Stimulated activated CD4-positive, alpha-beta T cell treated with anti-CD3 and anti-CD28 coated beads, TNF-alpha, amount 100 ng/mL, for 48 hours (primary cell): ENCODE measurements at places on chromosomes 1 and 21.

- no peak for DNase-seq
Measured at GRCh38 chr1:66397192-66397591, 136.8 kb upstream of the SGIP1 start.

- no peak for DNase-seq
Measured at GRCh38 chr1:2831596-2832212, 30.2 kb upstream of the TTC34 start.

DNA sequence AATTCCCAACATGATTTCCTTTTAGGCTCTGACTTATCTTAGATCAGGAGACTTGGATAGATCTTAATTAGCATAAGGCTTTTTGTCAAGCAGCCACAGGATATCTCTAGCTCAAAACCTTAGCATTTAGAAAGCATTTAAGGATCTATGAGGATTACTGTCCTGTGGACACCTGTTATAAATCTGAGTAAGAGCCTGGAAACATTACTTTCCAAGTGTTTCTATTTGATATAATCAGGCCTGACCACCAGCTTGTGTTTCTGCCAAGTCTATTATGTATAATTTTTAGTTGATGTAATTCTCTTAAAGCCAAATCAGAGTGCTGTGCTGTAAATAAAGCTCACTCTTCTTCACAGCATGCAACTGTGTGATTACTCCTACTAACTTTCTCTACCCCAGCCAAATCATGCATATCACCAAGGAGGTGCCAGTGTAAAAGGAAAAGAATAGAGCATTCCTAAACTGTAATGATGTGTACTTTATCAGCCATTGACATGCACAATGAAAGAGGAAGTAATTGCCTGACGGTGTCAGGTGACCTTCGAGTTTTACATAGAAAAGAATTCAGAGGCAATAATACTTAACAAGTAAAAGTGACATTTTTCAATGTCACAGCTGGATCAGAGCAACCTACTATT lies 309.9 kb upstream of the PRMT6 start:
- DNase-seq, result no peak

DNA sequence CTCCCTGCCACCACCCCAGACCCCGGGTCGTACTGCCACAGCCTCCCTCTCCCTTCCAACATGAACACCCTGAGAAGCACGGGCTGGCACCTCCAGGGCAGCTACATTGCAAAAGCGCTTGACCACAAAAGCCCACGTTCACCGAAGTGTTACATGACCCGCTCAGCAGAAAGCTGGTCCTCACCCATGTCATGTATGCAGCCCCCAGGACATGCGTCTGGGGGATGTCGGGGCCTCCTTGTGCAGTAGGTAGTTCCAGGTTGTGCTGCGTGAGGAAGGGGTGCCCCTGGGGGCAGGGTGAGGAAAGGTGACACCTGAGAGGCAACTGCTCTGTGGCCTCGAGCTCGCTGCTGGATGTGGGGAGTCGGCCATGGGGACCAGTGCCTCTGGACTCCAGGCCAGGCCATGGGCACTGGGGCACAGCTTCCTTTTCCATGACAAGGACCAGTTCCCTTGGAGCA lies 102.0 kb upstream of the C1orf174 start:
- no peak for DNase-seq

DNA sequence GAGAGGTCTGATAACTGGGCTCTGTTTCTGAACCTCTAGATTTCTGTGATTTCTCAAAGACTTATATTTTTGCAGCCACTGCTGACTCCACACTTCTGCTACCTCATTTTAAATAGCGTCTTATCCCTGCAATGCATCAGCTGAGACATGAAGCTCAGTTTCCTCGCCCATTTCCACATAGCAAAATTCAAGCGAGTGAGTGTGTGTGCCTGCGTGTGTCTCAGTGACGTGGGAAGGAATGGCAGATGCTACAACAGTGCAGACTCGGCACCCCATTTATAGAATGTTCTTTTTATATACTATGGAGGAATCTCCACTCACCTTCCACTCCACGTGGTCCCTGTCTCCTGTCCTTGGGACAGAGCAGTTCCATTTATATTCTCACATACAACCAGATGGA lies 35.7 kb downstream of the ZMYND12 start:
- DNase-seq, result no peak

DNA sequence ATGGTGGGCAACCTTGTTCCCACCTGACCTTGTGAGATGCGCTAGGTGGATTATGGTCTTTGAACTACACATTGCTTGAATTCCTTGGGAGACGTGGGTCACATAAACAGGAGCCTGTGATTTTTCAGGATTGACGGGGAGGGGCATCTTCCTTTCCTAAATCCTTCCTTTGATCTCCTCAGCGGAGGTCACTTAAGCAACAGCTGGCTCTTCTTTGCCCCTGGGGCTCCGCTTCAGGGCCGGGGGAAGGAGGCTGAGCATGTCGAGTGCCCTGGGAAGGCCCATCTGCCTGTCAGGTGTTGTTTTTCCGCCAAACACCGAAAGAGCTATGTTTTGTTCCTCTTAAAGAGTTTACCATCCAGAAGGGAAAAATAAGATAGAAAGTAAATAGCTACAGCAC lies 40.6 kb downstream of the KIF26B start:
- no peak for DNase-seq

- DNase-seq, result no peak
Measured at GRCh38 chr1:203189951-203190352, 3.4 kb upstream of the CHI3L1 start.

DNA sequence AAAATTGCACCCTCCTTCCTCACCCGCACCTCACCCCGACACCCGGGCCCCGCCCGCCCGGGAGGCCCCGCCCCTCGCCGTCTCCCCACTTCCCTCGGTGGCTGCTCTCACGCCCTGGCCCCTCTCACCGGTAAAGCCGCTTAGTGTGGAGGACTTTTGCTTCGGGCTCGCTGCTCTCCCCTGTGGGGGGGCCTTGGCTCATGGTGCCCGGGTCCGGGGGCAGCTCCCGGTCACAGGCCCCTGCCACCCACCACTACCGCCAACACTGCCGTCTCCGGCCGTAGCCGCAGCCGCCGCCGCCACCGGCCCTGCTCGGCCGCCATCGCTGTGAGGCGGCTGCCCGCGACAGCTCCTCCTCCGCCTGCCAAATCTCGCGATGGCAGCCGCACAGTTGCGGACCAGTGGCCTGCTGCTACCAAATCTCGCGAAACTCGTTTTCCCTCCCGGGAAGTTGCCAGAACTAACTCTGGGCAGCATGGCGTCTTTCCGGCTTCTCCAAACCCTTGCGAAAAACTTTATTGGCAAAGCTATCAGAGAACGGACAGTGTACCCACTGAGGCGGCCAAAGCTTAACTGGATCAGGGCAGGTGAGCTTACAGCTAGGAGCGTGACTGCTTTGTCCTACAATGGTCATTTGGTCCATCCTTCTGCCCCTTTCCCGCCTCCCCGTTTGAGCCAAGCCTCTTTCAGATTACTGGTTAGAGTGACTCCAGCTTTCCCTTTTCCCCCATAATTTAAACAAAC lies at the start of gene SMG5:
Gene SMG5 (minus strand): TSS at position 347 of the 744 bp plus-strand sequence. CDS start 145 bp downstream, at position 202.
- DNase-seq, result peak; percentile 93

- no peak for DNase-seq
Measured at GRCh38 chr1:19096036-19096833, 113.8 kb downstream of the UBR4 start.

- no peak for DNase-seq
Measured at GRCh38 chr1:8777867-8778266, 39.6 kb downstream of the RERE start.

GRCh38 chr1:209375671-209376365 lies 207.7 kb upstream of the CAMK1G start:
- no peak for DNase-seq

DNA sequence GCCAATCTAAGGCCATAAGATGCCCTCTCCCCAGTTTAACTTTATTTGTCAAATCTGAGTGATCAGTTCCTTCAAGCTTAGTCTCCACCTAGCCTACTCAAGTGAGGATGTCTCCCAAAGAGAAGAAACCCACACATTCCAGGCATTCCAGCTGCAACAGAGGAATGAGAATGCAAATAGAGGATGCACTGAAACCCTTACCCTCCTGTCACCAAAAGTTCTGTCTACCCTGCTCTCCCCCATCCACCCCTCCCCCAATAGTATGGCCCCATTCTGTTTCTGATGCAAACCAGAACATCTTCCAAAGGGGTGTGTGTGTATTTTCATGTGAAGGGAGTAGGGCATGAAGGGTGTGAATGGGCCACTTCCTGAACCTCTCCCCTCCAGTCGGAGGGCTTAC lies 3.0 kb downstream of the DUSP23 start:
- DNase-seq, result no peak

GRCh38 chr1:220906561-220907334 lies 27.5 kb downstream of the HLX start:
- DNase-seq, result no peak

DNA sequence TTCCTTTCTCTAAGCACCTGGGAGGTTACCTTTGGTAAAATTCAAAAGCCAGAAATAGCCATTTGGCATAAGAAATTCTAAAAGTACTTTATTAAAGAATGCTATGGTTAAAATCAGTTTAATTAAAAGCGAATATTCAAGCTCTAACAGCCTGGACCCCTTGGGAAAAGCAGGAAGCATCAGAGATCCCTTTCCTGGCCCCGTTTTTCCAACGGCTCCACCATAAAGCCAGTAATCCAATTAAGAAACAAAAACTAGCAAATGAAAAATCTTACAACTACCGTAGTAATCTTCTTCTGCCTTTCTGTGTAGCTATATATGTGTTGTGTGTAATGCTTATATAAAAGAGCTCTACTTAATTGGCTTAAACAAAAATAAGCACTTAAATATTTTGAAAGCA lies 33.5 kb upstream of the NEK2 start:
- no peak for DNase-seq

DNA sequence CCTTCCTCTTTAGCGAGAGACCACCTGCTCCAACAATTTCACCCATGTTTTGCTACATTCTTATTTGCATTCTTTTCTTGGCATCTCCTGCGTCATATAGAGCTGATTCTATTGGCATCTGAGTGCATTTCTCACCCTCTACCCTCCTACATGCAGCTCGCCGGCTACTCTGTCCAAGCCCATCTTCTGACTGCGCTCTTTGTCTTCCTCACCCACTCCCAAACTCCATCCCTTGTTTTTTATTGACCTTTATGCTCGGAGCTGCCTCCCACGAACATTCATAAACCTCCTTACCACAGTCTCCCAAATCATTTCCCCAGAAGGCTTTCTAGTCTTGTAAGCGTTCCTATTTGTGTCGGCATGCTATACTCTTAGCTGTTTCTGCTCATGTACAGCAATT lies 33.6 kb upstream of the FMN2 start:
- no peak for DNase-seq

GRCh38 chr1:223219846-223220610 lies 77.0 kb upstream of the TLR5 start:
- no peak for DNase-seq

- DNase-seq, result no peak
Measured at GRCh38 chr1:41513383-41513735, 28.9 kb upstream of the EDN2 start.

GRCh38 chr1:232877365-232878028 lies 72.3 kb downstream of the MAP10 start:
- DNase-seq, result no peak

DNA sequence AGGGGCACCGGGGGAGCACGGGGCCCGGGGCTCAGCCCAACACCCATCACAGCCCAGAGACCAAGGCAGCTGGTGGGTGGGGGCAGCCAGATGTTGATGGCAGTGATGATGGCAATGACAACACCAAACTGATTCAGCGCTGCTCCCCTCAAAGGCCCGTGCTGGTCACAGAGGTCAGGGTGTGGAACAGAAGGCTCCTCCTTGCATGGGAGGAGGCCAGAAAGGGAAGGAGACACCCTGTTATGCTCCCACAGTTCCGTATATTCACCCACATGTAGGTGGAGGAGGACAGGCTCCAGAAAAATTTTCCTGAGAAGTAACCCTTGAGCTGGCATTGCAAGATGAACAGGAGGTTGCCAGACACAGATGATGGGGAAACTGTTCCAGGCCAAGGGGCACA lies 414 bp downstream of the GUCA2B start:
- no peak for DNase-seq

DNA sequence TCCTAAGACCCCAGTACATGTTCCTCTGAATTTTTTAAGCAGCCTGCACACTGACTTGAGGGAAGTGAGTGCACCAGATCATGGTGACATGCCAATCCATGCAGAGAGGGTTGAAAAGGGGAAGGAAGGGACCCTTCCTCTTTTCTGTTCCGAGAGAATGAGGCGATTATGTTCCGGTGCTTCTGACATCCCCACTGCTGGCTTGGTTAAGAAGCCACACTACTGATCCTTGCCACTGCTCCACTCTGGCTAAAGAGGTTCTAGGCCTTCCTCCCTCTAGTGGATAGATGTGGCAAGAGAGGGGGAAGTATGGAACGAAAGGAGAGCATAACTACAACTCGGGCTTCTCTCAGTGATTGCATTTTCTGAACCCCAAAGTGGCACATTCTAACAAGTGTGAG lies 1.8 kb upstream of the CYB5R1 start:
- peak; percentile 21 for DNase-seq

- DNase-seq, result no peak
Measured at GRCh38 chr1:4127592-4128140, 227.6 kb upstream of the C1orf174 start.

DNA sequence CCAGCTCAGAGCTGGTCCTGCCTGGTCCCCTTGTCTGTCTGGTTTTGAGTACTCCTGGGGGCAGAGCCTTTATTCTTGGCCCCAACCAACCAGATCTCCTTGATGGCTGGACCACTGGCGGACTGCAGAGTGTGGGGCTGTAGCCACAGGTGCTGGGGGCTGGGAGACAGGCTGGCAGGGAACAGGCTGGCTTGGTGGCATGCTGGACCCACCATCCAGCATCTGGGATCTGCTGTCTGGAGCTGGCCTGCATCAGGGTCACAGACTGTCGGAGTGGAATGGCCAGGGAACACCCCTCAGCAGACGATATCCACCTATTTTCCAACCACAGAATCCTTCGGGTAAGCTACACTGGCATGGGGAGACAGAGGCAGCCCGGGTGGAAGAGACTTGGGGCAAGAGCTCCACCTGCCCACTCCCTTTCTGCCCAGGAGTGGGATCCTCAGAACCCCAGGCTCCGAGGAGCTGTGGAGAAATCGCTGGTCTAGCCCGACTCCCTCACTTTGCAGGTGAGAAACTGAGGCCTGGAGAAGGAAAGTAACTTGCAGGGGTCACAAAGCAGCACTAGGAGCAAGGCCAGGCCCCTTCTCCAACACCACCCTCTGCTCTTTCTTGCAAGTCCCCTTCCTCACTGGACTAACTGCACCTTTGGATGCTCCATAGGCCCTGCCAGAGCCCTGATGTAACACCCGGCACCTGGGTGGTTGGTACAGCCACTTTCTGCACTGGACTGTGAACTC lies 40.6 kb downstream of the TNNT2 start:
- DNase-seq, result no peak

- DNase-seq, result no peak
Measured at GRCh38 chr21:18356801-18357200, 46.8 kb downstream of the TMPRSS15 start.

DNA sequence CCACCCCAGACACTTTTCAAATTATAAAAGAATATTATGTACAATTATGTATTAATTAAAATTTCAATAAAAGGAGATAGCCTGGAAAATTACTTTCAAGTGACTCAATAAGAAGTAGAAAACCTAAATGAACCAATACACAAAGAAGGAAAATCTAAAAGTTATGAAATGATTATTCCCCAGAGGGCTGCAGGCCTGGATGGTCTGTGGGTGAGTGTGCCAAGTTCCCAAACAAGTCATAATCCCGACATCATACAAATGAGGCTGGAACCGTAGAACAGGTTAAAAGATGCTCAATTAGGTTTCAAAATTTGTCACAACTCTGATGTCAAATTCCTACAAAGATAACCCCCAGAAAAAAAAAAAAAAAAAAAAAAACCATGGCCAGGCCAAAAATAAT lies 12.7 kb downstream of the SPATC1L start:
- DNase-seq, result no peak
